ENCODE measurements at places on chromosomes 1 and 21. TPM values are rescaled to one million over a fixed set of nuclear protein-coding genes. Genes with fewer than 3 reads are reported as not detected.

The ITLN1 gene
- not detected for total RNA-seq

The AADACL3 gene
- not detected for total RNA-seq

The KCNJ15 gene
- 0.97 TPM for total RNA-seq

The RHEX gene
- not detected for total RNA-seq

The CCDC30 gene
- 3.4 TPM for total RNA-seq

The KHDRBS1 gene
- 203 TPM for total RNA-seq

The UMODL1 gene
- not detected for total RNA-seq

The LMX1A gene
- not detected for total RNA-seq

GRCh38 chr1:63320022-63320721 lies 2.2 kb upstream of the FOXD3 start:
- DNase-seq = peak; percentile 20

DNA sequence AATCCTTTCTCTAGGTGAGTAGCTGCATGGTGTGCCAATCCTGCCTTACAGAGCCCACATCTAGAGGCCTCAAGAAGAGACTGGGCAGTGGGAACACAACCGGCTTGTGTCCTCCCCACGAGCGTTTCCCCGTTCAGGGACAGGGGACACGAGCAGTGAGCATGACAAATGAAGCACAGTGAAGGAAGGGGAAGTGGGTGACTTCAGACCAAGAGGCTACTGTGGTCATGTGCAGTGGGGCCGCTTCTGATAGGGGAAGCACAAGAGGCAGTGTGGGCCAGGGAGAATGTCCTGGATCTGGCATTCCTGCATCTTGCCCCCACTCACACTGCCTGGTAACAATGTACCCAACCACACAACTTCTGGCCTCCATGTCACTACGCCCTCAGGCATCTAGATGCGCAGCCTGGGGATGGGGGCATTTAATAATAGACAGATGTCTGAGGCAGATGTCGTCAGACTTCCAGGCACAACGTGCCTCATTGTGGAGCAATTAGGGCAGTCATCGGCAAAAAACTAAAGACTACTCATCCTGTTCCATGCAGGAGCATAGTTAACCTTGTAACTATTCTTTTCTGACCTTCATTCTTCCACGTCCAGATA lies 155.6 kb upstream of the NBPF11 start:
- DNase-seq = no peak

DNA sequence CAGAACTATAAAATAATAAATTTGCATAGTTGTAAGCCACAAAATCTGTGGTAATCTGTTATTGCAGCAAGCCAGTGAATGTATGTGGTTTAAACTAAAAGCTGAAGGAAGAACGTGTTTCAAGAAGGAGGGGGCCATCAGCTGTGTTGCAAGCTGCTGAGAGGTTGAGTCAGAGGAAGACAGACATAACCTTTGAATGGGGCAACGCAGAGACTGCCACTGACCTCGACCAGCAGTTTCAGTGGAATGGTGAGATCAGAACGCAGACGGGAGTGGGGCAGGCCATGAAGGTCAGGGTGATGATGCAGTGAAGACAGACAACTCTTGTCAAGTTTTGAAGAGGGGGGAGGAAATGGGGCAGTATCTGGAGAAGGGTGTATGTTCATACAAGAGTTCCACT lies 23.2 kb upstream of the QSOX1 start:
- no peak for DNase-seq

DNA sequence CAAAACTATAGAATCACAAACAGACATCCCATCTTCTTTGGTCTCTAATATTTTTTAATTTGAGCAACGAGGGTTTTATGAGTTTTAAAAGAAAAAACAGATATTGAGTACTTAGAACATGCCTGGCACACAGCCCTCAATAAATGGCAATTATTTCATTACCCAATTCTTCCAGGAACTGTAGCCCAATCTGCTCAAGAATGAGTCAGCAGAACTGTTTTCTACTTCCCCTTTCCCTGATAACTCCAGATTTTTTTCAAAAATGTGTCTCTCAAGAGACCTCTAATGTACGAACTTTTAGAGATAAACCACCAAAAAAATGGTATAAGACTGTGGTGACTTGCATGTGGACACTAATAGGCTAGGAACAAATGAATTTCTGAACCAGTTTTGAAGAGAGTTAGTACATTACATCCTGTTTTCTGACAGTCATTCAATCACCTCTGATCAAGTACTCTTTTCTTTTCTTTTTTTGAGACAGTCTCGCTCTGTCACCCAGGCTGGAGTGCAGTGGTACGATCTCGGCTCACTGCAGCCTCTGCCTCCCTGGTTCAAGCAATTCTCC lies 11.5 kb downstream of the ABL2 start:
- DNase-seq = no peak

- no peak for DNase-seq
These were observed 5.7 kb upstream of the ZDHHC18 start for GRCh38 chr1:26820784-26821269.

DNA sequence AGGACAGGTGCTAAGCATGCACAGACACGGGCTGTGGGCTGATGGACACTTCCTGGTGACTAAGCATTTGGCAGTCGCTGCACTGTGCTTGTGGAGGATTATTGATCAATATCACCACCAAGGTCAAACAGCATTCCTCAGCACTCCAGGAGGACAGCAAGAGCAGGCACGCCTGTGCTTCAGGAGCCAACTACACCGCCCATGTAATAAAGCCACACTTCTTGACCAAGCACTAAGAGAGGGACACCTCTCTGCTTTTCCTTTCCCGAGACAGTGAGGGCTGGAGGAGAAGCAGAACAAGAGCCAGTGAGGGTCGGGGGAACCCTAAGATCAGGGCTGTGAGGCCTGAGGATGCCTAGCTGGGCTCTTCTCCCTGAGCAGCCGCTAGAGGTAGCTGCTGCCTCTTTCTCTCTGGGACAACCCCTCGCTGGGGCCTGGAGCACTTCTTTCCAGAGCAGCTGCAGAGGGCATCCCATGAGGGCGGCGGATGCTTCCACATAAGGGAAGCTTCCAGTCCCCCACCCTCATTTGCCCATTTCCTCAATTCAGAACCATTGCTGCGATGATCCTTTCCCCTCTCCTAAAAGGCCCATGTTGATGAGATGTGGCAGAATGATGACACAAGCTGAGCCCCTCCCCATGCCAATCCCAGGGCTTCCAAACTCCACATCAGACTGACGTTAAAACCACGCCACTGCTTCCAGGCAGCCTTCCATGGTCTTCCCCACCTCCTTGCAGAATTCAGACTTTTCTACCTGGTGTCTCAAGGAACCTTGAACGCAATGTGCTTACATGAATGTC lies 19.1 kb downstream of the RAB7B start:
- DNase-seq = peak; percentile 69

DNA sequence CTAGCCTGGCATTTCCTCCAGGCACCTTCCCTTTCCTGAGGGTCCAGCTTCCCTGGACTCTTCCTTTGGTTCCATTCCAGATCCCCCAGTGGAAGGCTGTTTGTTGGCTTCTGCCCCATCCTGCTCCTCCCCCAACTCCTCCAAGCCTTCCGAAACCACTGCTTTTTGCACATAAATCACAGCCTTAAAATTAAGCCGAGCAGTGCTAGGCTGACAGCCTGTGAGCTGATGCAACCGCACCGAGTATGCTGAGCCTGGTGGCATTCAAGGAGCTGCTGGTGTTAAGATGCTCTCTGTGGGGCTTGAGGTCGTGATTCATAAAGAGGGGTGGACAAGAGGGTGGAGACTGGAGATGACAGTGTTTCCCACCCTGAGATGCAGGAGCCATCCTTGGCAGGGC lies 266.6 kb upstream of the C1orf174 start:
- no peak for DNase-seq

DNA sequence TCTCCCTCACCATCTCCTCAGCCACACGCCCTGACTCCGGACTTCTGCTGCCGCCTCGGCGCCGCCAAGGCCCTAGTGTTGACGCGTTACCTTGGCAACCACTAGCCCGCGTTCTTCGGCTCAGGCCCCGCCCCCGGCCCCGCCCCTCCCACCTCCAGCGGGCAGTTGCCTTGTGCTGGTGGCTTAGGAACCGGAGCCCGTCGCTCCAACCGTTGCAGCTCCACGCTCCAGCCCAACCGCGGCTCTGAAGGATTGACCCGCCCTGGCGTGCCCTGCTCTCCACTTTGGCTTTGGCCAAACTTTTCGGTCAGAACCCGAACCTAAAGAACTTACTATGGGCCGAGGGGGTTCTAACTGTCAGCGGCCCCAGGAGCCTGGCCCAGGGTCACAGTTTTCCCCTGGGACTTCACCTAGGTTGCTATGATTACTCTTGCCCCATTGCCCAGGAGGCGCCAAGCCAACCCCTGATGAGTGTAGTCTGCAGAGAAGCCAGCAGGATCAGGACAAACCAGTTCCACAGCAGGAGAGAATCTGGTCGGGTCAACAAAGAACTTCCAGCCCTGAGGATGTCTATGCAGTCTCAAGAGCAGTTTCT lies at the start of gene CFAP45:
CFAP45 (minus strand) TSS at position 80 of the 595 bp plus-strand sequence; CDS start at position 13, 67 bp downstream.
- DNase-seq = peak; percentile 86

- no peak for DNase-seq
These were observed 5.4 kb downstream of the GLUL start for GRCh38 chr1:182385885-182386853.

GRCh38 chr21:41137401-41137800 lies 30.6 kb upstream of the BACE2 start:
- no peak for DNase-seq

- DNase-seq = no peak
These were observed 25.9 kb upstream of the ATP1A1 start for GRCh38 chr1:116346943-116347673.

- no peak for DNase-seq
These were observed 323.8 kb upstream of the ST6GALNAC5 start for GRCh38 chr1:76543495-76543894.

DNA sequence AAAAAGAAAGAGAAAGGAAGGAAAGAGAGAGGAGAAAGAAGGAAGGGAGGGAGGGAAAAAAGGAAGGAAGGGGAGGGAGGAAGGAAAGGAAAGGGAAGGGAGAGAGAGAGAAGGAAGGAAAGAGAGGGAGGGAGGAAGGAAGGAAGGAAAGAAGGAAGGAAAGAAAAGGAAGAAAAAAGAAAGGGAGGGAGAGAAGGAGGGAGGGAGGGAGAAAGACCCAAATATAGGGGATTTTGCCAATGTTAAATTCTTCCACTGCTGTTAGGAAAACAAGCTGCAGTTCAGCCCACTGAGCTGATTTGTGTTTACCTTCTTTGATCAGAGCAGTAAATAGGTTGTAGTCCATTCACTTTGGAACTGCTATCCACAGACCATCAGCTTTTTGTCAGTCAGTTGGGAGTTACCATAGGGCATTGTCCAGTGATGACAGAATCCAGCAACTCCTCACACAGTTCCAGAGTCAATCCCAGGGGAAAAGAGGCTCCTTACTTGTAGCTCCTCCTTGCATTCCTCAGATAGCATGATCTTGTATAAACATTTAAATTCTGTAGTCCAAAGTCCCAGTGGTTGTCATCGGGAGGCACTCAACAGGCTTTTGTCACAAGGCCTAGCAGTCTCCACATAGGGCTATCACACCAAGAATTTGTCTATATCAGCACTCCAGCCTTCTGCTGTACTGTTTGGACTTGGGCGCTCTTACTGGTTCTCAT lies 13.5 kb upstream of the PPP1R8 start:
- DNase-seq = no peak

GRCh38 chr1:166136222-166136621 lies 30.6 kb downstream of the FAM78B start:
- no peak for DNase-seq

DNA sequence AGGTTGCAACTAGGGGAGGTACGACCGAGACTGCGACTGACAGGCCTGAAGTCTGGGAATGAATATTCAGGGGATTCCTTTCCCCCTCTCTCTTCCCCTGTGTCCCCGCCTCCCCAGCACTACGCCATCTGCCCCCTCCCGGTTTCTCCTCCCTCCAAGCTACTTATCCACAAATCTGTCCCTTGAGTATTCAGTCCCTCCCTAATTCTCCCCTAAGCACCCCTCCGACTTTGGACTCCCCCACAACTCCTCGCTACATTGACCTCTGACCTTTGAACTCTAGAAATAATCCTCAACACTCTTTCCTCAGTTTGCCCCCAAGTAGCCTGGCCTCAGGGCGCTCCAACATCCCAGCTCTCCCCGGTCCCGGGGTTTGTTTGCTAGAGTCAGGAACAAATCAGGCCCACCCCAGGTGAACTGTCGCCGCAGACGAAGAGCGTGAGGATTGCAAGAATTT lies 393 bp downstream of the LYSMD1 start:
- peak; percentile 17 for DNase-seq

- DNase-seq = no peak
These were observed 389 bp downstream of the SEMA6C start for GRCh38 chr1:151146072-151146411.

GRCh38 chr1:73218995-73219546 lies 936.7 kb upstream of the NEGR1 start:
- DNase-seq = no peak

GRCh38 chr1:36415661-36416326 lies 18.1 kb upstream of the LSM10 start:
- no peak for DNase-seq

DNA sequence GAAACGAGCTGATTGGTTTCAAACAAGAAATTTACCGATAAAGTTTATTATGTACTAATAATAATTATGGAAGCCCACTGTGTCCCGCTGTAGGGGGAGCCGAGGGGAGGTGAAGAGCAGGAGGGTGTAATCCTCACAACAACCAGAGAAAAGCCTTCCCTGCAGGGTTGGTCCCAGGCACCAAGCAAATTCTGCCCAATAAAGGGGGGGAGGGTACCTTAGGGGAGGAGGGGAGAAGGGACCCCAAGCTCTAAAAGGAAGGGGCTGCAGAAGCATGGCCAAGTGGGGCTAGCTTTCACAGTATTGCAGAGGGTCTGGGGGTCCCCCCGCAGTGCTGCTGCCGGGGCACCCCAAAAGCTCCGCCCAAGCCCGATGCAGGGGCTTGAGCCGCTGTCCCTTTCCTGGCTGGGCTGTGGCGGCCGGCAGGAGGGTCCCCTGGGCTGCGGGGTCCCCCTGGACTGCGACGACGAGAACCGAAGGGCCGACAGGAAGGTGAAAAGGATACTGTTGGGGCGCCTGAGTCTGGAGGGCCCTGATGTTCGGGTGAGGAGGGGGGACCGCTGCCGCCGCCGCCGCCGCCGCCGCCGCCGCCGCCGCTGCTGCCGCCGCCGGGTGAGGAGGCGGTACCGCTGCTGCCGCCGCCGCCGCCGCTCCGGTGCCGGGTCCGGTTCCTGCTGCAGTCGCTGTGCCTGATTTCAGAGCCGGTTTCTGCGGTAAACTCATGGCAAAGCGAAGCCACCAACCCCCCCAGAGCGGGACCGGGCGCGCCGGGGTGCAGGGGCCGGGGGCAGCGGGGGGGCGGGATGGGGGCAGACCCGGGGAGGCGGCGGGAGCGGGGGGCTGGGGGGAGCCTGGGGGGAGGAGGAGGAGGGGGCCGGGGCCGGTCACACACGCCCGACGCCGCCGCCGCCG lies 771 bp downstream of the EIF4G3 start:
- DNase-seq = peak; percentile 43

DNA sequence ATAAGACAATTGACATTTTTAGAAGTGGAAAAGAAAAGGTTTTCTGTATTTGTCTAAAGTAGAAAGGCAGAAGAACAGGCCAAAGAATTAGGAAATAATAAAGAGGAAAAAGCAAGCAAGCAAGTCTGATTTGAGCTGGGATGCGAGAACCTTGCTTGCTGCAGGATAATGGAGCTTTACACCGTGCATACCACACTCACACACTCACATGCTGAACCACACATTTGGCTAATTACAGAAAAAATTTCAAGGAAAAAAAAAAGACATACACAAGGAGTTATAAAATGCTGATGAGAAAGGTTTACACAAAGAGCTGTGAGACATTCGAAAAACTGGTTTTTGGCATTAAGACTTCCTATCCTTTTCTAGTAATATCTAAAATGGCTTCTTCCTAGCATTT lies 593.9 kb downstream of the KIF26B start:
- DNase-seq = no peak

GRCh38 chr1:154327466-154328317 lies 2.4 kb downstream of the ATP8B2 start:
- DNase-seq = peak; percentile 34
